ENCODE measurements at places on chromosomes 2 and 18.

DNA sequence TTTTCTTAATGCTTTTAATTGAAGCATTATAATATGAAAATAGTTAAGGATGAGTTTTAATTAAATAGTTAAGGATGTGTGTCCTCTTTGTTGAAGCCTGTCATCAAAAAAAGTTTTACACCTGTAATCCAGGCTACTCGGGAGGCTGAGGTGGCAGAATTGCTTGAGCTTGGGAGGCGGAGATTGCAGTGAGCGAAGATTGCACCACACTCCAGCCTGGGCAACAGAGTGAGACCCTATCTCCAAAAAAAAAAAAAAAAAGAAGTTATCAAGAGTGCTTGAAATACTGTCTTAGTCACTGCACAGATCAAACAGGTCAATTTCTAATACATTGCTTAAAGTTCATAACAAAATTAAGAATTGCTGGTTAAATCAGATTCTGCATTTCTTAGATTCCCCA is 193.6 kb downstream of the CD226 start:
- DNase-seq: no peak

- no peak for DNase-seq
Observed at GRCh38 chr2:120677696-120678247, 57.9 kb upstream of the GLI2 start.

GRCh38 chr2:37068686-37069085 is 15.5 kb downstream of the HEATR5B start:
- no peak for DNase-seq

- DNase-seq: no peak
Observed at GRCh38 chr2:33110461-33110860, 163.7 kb downstream of the LTBP1 start.

DNA sequence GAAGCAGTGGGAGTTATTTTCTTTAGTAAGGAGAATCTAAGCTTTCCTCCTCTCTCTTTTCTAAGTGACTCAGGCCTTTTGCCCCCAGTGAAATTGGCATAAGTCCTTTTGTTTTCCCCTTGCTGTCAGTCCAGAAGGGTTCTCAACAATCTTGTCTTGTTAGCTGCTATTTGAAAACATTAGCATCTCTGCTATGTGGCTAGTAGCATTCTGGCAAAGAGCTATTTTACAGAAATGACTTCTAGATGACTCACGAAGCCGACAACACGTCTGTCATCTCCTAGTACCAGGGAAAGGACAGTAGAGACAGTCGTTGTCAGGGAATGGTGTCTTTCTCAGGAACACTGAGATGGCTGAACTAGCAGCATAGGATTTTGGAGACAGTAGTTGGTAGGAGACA is 14.7 kb downstream of the SMARCAL1 start:
- DNase-seq: no peak

- peak; percentile 36 for DNase-seq
Observed at GRCh38 chr2:84969511-84970209, 1.3 kb upstream of the KCMF1 start.
